ENCODE measurements at places on chromosomes 1 and 21. TPM values are rescaled to one million over a fixed set of nuclear protein-coding genes. Genes with fewer than 3 reads are reported as not detected.

- no peaks in the 10 kb centered on the region for H3K4me1 ChIP-seq
- H3K27ac ChIP-seq, result no peak overlapping the region
- H3K4me3 ChIP-seq, result no peak overlapping the region
- H3K36me3 ChIP-seq, result no peaks in the 10 kb centered on the region
- no peaks in the 10 kb centered on the region for H3K27me3 ChIP-seq
Measured at GRCh38 chr1:201582705-201583442, 43.9 kb downstream of the NAV1 start.

DNA sequence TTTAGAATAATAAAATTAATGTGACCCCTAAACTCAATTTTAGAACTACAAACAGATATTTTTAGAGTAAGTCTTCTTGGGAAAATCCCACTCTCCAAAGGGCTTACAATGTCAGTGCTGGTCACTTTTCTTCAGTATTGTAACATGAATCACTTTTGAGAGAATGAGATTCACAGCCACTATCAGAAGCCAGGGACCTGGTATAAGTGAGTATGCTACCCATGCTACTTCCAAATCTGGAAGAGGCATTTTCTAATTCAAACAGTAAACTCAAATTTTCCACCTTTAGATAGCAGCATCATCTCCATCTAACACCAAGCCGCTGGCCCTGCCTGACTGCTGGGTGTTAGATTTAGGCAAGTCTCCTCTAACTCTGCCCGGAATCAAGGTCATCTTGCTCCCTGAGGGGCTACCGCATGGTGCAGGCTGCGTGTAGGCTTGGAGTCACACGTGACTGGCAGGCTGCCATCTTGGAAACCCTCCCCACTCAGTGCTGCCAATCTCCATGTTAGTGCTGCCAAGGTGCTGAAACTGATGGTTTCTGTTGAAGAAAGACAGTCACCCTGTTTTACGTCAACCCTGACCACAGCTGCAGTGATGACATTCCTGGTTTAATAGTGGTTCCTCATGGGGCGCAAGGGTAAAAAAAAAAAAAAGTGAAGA lies 882.9 kb upstream of the B3GALT2 start:
- no peak overlapping the region for H3K27ac ChIP-seq
- H3K27me3 ChIP-seq, result no peaks in the 10 kb centered on the region
- H3K36me3 ChIP-seq, result no peaks in the 10 kb centered on the region

DNA sequence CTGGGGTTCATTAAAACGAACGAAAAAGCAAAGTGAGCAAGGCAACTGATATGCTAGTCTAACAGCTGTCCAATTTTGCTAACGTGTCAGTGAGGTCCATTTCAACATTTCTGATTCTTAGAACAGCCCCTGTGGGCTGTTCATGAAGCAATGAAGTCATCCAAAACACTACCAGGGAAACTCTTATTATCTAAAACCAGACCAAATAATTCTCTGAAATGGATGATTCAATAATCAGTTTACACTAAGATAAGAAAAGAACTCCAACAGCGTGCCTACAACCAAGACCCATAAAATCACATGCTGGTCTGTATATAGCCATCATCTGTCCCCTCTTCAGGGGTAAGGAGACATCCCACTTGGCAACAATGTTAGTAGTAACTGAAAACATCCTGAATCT lies 122.7 kb downstream of the TGFBR3 start:
- DNase-seq, result no peak
- H3K27me3 ChIP-seq, result no peaks in the 10 kb centered on the region
- H3K4me1 ChIP-seq, result no peaks in the 10 kb centered on the region
- no peak overlapping the region for H3K27ac ChIP-seq
- peaks cover 6% of the 10 kb centered on the region for H3K36me3 ChIP-seq

Gene BEND5
- total RNA-seq, result 1.2 TPM

Gene MX2
- 107 TPM for total RNA-seq

Gene ACTN2
- not detected for total RNA-seq

Gene TRIM46
- total RNA-seq, result 8.5 TPM

- no peaks in the 10 kb centered on the region for H3K36me3 ChIP-seq
- H3K27me3 ChIP-seq, result no peaks in the 10 kb centered on the region
- no peak overlapping the region for H3K4me3 ChIP-seq
- no peak overlapping the region for H3K27ac ChIP-seq
- H3K4me1 ChIP-seq, result no peaks in the 10 kb centered on the region
Measured at GRCh38 chr1:245552331-245552730, 397.5 kb downstream of the KIF26B start.

- no peaks in the 10 kb centered on the region for H3K27me3 ChIP-seq
- H3K4me1 ChIP-seq, result peaks cover 13% of the 10 kb centered on the region
- peak; percentile 32 for DNase-seq
- H3K4me3 ChIP-seq, result no peak overlapping the region
Measured at GRCh38 chr1:240687820-240688219, 75.9 kb upstream of the GREM2 start.

DNA sequence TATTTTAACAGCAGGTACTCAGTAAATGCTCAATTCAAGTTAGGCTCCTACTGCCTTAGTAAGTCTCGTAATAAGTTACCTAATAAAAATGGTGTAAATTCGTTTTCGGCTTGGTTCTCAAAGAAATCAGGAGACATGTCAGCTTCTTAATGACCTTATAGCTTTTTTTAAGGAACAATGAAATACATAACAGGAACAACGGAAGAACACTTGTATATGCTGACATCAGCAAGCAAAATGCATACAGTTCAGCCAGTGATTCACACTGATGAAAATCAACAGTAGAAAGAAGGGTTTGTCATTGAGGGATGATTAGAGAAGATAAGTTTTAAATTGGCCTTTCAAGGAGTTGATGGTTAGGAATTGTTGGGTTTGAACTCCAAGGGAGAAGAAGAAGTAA lies 13.3 kb downstream of the RPTN start:
- no peaks in the 10 kb centered on the region for H3K36me3 ChIP-seq
- no peak for DNase-seq
- no peaks in the 10 kb centered on the region for H3K27me3 ChIP-seq
- no peak overlapping the region for H3K27ac ChIP-seq
- H3K4me1 ChIP-seq, result no peaks in the 10 kb centered on the region

DNA sequence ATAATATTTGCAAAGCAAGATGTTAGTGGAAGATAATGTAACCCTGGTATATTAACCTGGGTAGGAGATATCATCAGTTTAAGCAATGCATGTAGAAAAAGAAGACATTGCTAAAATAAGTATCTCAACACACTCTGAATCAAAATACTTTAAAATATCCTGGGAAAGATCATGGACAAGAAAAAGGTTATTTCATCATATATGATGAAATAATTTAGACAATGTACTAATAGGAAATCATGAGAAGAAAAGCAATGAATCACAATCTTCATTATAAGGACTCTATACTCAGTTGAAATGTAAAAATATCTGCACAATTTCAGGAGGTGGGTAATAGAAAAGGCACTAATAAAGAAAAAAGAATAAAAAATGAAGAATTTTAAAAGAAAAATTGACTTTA lies 158.8 kb downstream of the KCNT2 start:
- DNase-seq, result no peak
- no peaks in the 10 kb centered on the region for H3K4me1 ChIP-seq
- H3K4me3 ChIP-seq, result no peak overlapping the region
- H3K27ac ChIP-seq, result no peak overlapping the region
- H3K36me3 ChIP-seq, result no peaks in the 10 kb centered on the region
- H3K27me3 ChIP-seq, result no peaks in the 10 kb centered on the region

DNA sequence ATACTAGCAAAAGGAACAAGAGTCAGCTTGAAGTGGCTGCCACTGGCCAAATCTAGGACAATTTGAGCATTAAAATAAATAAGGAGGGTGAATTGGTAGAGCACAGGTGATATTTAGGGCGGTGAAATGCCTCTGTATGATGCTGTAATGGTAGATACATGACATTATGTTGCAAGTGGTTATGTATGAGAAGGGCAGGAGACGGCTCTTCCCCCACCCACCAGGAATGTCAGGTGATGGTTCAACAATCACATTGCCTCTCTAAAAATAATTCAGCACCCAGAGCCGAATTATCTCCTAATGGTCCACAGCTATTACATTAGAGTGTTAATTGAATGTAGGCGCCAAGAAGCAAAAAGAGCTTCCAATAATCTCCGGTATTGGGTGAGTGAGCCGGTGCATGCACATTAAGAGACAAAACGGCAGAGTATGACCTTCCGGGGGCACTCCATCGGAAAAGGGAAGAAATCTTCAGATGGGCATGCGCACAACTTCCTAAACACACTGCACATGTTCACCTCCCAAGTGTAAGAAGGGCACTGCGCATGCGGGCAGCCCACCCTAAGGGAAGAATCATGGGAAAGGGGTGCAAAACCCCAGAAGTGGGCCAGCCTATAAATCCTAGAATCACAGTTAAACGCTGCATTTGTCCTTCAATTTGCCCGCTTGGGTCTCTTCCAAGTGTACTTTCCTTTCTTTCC lies 6.8 kb upstream of the IFNAR1 start:
- no peaks in the 10 kb centered on the region for H3K27me3 ChIP-seq
- no peak for DNase-seq
- no peak overlapping the region for H3K27ac ChIP-seq
- no peak overlapping the region for H3K4me3 ChIP-seq
- H3K36me3 ChIP-seq, result no peaks in the 10 kb centered on the region

Measured in CD4-positive, alpha-beta memory T cell (primary cell).